Epithelial cell of alveolus of lung (primary cell): ENCODE measurements at places on chromosomes 6 and 20. TPM values are rescaled to one million over a fixed set of nuclear protein-coding genes. Genes with fewer than 3 reads are reported as not detected.

The RAD21L1 gene
- total RNA-seq = 0.52 and 0.88 TPM in 2 replicates

The RCAN2 gene
- 5.3 and 5.9 TPM in 2 replicates for total RNA-seq

The EFCAB8 gene
- under 0.01 TPM in 1 of 2 replicates, not detected in the other for total RNA-seq

The CNR1 gene
- total RNA-seq = 0.64 TPM in 1 of 2 replicates, not detected in the other

The PNPLA1 gene
- total RNA-seq = not detected in 2 replicates

The HLA-DMB gene
- 4.6 TPM in 1 of 2 replicates, not detected in the other for total RNA-seq

The SLC22A3 gene
- 4.0 and 26.3 TPM in 2 replicates for total RNA-seq

The HMGN3 gene
- 40.6 and 58.4 TPM in 2 replicates for total RNA-seq

The TAAR1 gene
- not detected in 2 replicates for total RNA-seq

The SNRNP48 gene
- 6.3 and 10.9 TPM in 2 replicates for total RNA-seq

The SERPINB6 gene
- 119 and 137 TPM in 2 replicates for total RNA-seq

The PDSS2 gene
- 8.8 and 19.2 TPM in 2 replicates for total RNA-seq

The GINS1 gene
- total RNA-seq = 5.2 and 12.9 TPM in 2 replicates

The ALDH8A1 gene
- 0.26 and 0.32 TPM in 2 replicates for total RNA-seq

The UBR2 gene
- total RNA-seq = 10.1 and 13.2 TPM in 2 replicates

The SLC22A7 gene
- total RNA-seq = not detected in 2 replicates

The BTNL2 gene
- not detected in 2 replicates for total RNA-seq

The KHDRBS2 gene
- not detected in 2 replicates for total RNA-seq

The HLA-DRB5 gene
- not detected in 2 replicates for total RNA-seq

The STMN3 gene
- total RNA-seq = 38.9 and 65.8 TPM in 2 replicates

The AIF1 gene
- total RNA-seq = not detected in 2 replicates

The TBXT gene
- total RNA-seq = not detected in 2 replicates

The PDRG1 gene
- total RNA-seq = 6.6 and 13.5 TPM in 2 replicates

The DEFB132 gene
- total RNA-seq = not detected in 2 replicates

The TFAP2A gene
- under 0.01 TPM in 1 of 2 replicates, not detected in the other for total RNA-seq

The CYP39A1 gene
- 1.9 and 3.4 TPM in 2 replicates for total RNA-seq

The SLC35D3 gene
- 0.08 TPM in 1 of 2 replicates, not detected in the other for total RNA-seq

The RRAGD gene
- 0.16 and 3.2 TPM in 2 replicates for total RNA-seq

The ANGPT4 gene
- total RNA-seq = not detected in 2 replicates

The ALDH5A1 gene
- 0.64 and 0.91 TPM in 2 replicates for total RNA-seq

The TPD52L1 gene
- 0.96 and 5.2 TPM in 2 replicates for total RNA-seq
